ENCODE measurements at places on chromosomes 2 and 18.

DNA sequence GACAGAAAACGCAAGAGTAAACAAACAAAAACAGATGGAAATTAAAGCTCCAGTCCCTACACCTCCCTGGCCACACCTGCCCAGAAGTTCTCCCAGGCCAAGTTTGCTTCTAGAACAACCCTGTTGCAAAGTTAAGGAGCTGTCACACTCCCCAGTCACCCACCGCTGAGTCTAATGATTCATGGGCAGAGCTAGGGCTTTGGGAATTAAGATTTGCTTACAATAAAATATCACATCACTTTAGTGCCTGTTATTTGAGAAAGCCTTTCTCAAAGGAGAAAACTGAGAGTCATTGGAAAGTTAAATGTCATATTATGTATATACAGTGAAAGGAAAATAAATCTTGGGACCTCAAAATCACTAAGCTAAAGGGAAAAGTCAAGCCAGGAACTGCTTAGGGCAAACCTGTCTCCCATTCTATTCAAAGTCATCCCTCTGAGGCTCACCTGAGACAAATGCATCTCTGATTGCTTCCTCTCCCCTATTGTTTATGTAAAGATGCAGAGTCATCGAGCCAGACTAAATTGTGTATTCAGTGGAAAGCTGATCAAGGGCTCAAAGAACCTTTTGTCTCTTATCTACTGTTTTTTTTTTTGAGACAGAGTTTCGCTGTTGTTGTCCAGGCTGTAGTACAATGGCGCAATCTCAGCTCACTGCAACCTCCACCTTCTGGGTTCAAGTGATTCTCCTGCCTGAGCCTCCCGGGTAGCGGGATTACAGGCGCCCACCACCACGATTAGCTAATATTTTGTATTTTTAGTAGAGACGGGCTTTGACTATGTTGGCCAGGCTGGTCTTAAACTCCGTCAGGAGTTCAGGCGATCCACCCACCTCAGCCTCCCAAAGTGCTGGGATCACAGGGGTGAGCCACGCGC, 2.8 kb downstream of the CRYGB start:
- H3K36me3 ChIP-seq, result no peaks in the 10 kb centered on the region
- no peaks in the 10 kb centered on the region for H3K27me3 ChIP-seq
- H3K4me1 ChIP-seq, result no peaks in the 10 kb centered on the region
- H3K4me3 ChIP-seq, result no peak overlapping the region

- DNase-seq, result no peak
- no peak overlapping the region for H3K27ac ChIP-seq
- no peaks in the 10 kb centered on the region for H3K36me3 ChIP-seq
- H3K27me3 ChIP-seq, result no peaks in the 10 kb centered on the region
Observed at GRCh38 chr2:121095257-121096080, 189.5 kb downstream of the TFCP2L1 start.

DNA sequence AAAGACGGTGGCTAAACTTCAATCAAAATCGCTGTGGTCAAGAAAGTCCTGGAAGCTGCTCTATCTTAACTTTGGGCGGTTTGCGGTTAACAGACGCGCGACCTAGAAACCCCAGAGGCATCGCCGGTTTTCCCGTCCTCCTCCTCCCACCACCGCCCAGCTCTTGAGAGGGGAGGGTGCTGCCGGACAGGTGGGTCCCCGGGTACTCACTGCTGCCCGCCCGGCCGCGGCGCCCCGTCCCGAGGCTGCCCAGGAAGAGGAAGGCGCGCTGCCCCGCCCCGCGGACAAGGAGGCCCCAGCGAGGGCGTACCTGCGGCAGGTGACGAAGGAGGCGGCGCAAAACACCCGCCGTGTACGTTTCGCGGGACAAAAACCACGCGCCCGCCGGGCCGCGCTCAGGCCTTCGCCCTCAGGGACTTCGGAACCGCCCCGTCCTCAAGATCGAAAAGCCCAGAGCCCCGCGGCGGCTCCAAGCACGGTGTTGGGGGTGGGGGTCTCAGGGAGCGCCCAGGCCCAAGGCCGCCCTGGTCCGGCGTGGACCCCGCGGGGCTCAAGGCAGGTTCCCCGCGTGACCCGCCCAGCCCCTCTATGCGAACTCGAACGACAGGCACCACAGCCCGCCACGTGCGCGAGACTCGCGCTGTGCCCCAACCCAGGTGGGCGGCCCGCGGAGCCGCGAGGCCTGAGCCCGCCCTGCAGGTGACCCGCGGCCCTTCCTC, at the start of gene SH3YL1:
Gene SH3YL1 (minus strand): TSS at position 259 of the 719 bp plus-strand sequence. CDS start 48 bp downstream, at position 211.
- H3K4me3 ChIP-seq, result peak within 1 kb of the TSS; percentile 89
- peak within 1 kb of the TSS; percentile 96 for H3K27ac ChIP-seq

DNA sequence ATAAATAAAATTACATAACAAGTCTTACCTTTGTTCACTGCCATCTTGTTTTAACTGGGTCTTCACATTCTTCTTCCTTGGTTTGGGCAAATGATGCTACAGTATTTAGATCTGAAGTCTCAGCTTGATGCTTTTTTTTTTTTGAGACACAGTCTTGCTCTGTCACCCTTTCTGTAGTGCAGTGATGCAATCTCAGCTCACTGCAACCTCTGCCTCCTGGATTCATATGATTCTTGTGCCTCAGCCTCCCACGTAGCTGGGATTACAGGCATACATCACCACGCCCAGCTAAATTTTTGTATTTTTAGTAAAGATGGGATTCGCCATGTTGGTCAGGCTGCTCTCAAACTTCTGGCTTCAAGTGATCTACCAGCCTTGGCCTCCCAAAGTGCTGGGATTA, 53.2 kb upstream of the MAT2A start:
- H3K4me3 ChIP-seq, result no peak overlapping the region
- DNase-seq, result no peak
- H3K27me3 ChIP-seq, result no peaks in the 10 kb centered on the region
- H3K27ac ChIP-seq, result no peak overlapping the region

DNA sequence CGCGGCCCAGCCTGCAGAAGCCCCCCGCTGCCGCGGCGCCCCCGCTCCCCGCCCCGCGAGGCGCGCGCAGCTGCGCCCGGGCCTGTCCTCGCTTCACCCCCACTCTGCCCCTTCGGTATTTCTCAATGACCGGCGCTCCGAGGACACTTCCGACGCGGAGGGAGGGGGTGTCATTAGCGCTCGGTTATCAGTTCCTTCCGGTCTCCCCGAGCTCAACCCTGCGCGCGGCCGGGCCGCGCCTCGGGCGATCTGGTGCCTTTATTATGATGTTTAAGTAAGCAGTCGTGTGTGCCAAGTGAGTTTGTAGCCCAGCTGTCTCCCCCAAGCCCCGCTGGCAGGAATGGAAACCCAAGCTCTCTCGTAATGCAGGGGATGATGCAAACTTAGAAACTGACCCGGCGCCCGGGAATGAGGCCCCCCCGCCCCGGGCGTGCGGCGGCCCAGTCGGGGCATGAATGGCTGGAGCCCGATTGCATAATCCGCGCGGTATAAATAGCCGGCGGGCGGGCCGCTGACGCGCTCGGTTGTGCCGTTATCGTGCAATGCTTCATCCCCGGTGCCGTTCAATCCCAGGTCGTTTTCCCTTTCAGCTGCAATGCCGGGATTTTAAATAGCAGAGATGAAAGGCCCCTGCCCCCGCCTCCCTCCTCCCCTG, 3.9 kb upstream of the SPRED2 start:
- H3K36me3 ChIP-seq, result no peaks in the 10 kb centered on the region
- H3K27ac ChIP-seq, result peak overlapping the region; percentile 96
- peak overlapping the region; percentile 72 for H3K4me3 ChIP-seq
- peak; percentile 44 for DNase-seq

DNA sequence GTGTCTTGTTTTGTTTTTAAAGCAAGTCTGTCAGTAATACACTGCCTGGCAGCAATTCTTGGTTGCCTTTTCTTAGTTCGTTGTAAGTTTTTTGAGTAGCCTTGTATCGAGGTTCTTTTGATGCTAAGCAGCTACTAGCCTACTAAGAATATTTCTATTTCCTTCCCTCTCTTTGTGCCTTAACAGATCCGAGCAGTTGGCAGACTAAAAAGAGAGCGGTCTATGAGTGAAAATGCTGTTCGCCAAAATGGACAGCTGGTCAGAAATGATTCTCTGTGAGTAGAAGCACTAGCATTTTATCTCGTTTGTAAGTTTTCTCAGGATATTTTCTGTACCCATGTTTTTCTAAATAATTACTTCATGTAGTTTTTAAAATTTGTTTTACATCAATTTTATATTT, 15.1 kb downstream of the MFF start:
- H3K36me3 ChIP-seq, result no peaks in the 10 kb centered on the region
- no peak overlapping the region for H3K4me3 ChIP-seq
- H3K4me1 ChIP-seq, result no peaks in the 10 kb centered on the region

DNA sequence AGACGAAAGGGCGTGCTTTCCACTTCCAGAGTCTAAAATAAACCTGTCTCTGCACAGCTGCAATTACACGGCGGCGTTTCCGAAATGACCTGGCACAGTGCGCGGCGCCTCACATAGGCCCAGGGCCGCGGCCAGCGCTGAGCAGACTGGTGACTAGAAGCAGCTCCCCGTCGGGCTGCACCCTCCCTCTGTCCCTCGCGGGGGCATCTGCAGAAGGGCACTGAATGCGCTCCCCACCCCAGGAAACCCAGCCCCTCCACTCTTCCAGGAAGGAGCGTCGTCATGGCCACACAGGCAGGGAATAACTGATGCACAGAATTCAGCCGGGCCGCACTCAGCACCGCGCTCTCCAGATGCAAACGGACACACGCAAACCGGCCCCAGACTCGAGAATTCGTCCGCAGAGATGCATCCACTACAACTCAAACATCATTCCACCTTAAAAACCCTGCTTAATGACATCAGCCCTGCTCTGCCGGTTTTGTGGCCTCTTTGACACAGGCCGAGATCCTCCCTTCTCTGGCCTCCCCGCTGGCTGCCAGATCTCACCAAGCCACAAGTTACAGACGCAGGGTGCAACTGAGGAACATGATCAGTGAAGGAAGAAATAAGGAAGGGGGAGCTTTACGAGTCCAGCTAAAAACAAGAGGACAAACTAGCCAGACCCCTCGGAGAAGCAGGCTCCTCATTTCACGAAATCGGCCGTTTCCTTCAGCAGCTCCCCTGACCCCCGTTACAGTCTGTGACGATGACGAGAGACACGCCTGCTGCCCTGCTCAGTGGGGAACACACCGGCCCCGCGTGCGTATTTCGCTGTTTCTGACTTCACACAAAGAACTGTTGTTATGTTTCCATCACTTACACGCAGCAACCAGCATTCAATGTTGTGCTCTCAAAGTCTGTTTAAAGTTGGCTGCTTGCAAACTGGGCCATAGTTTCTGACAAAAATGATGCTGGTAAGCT, 40.2 kb downstream of the MBP start:
- peaks cover 15% of the 10 kb centered on the region for H3K36me3 ChIP-seq
- H3K4me1 ChIP-seq, result no peaks in the 10 kb centered on the region
- no peak overlapping the region for H3K27ac ChIP-seq
- H3K4me3 ChIP-seq, result no peak overlapping the region
- H3K27me3 ChIP-seq, result no peaks in the 10 kb centered on the region
- DNase-seq, result no peak

DNA sequence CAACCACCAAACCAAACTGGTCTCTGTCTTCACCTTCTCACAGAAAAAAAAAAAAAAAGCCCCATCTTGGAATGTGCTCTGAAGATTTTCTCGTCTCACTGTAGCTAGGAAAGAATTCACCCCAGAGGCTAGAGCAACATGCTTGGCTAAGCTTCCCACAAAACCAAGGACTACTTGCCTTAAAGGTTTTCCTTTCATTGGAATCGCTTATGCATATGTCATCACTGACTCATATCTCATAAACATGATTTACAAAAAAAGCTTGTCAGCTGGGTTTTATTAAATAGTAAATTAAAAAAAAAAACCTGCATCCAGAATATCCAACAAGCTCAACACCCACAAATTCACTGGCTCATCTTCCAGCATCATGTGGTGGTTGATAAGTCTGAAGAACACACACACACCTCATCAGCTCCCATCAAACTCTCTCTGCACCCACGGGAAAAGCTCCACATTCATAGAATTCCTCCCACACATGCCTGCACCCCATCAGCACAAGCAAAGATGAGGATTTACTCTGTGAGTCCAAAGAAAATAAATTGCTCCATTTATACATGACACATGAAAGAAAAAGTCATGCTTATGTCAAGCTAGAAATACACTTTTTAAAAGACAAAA, 182.0 kb upstream of the TRIB2 start:
- no peaks in the 10 kb centered on the region for H3K27me3 ChIP-seq
- no peaks in the 10 kb centered on the region for H3K36me3 ChIP-seq
- no peak overlapping the region for H3K27ac ChIP-seq
- H3K4me3 ChIP-seq, result no peak overlapping the region
- H3K4me1 ChIP-seq, result no peaks in the 10 kb centered on the region

- H3K36me3 ChIP-seq, result no peaks in the 10 kb centered on the region
- no peaks in the 10 kb centered on the region for H3K4me1 ChIP-seq
- no peaks in the 10 kb centered on the region for H3K27me3 ChIP-seq
- no peak for DNase-seq
- no peak overlapping the region for H3K27ac ChIP-seq
- no peak overlapping the region for H3K4me3 ChIP-seq
Observed at GRCh38 chr2:75476761-75477160, 84.0 kb downstream of the EVA1A start.

DNA sequence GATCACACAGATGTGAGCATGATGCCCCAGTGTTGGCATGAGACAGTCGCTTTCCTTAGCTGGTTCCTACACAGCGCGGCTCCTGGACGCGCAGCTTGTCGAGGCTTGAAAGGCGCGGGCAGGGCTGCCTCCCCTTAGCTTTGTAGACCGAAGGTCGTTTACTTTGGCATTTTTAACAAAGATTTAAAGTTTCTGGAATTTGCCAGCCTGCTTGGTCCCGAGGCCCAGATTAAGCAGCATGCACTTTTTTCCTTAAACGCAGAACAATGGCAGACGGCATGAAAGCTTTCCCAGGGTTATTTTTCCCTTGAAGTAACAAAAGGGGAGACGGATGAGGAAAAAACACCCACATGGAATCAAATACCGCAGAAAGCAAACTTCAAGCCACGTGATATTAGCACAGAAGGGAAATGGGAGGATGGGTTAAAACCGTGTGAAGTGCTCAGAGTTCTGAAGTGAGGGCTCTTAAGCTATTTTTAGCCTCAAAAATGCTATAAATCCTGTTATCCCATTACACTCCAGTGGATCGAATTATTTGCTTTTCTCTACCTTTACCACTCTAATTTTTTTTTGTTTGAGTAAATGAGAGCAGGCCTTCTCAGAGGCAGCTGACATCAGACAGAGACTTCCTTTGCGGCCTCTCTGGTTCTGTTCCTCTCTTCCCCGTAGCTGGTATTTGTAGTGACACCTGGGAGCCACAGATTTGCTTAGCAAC, 55.7 kb downstream of the NPAS2 start:
- DNase-seq, result no peak
- no peak overlapping the region for H3K4me3 ChIP-seq
- no peak overlapping the region for H3K27ac ChIP-seq
- no peaks in the 10 kb centered on the region for H3K27me3 ChIP-seq

DNA sequence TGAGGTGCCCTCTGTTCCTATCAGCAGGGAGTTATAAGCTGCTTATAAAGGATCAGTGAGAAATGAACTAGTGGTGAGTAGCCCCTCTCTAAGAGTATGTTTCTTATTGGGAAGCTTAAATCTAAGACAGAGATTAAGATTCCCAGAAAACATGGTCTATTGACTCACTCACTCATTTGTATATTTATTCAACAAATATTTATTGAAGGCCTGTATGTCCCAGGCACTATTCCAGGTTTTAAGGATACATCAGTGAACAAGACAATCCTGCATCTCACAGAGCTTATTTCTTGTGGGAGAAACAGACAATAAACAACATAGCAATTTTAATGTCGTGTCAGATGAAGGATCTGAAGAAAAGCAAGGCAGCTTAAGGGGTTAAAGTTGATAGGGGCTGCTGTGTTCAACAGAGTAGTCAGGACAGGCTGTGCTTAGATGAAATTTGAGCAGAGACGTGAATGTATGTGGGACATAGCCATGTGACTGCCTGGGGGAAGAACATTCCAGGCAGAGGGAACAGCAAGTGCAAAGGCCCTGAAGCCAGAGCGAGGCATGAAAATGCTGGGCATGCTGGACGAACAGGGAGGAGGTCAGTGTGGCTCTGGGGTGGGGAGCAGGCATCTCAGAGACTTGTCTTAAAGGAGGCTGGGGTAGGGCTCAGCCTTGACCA, 14.8 kb upstream of the PSD4 start:
- no peak for DNase-seq
- H3K36me3 ChIP-seq, result no peaks in the 10 kb centered on the region
- no peak overlapping the region for H3K27ac ChIP-seq
- no peaks in the 10 kb centered on the region for H3K27me3 ChIP-seq

Measured in Peyer's patch (tissue), 4 donors.